IMR-90 (cell line): ENCODE measurements at places on chromosomes 13 and 19. TPM values are rescaled to one million over a fixed set of nuclear protein-coding genes. Genes with fewer than 3 reads are reported as not detected.

TUBA3C gene
- not detected in 2 replicates for total RNA-seq

ATP8B3 gene
- total RNA-seq = 1.4 and 1.6 TPM in 2 replicates

IZUMO2 gene
- total RNA-seq = not detected in 2 replicates

ZNF723 gene
- not detected in 2 replicates for total RNA-seq

KIR3DL2 gene
- not detected in 2 replicates for total RNA-seq

ATP1A3 gene
- under 0.01 TPM in 2 replicates for total RNA-seq

ZNF540 gene
- total RNA-seq = 0.28 and 0.54 TPM in 2 replicates

CEACAM1 gene
- not detected in 2 replicates for total RNA-seq

CEACAM20 gene
- not detected in 2 replicates for total RNA-seq

PTPRH gene
- 1.7 and 3.4 TPM in 2 replicates for total RNA-seq

CBY2 gene
- total RNA-seq = not detected in 2 replicates

ZNF627 gene
- 32.8 and 34.4 TPM in 2 replicates for total RNA-seq

CYP2B6 gene
- total RNA-seq = not detected in 2 replicates

C1QTNF9 gene
- under 0.01 and 0.18 TPM in 2 replicates for total RNA-seq

DLEU7 gene
- total RNA-seq = not detected in 2 replicates

HCN2 gene
- total RNA-seq = 0.56 and 0.72 TPM in 2 replicates

ZNF888 gene
- 6.1 TPM in 2 replicates for total RNA-seq

GRCh38 chr13:45004096-45004495 lies 14.8 kb downstream of the GPALPP1 start:
- no peak for DNase-seq

GRCh38 chr19:41932720-41933332 lies 4.6 kb upstream of the ERFL start:
- no peak for DNase-seq

- DNase-seq = no peak
Observed at GRCh38 chr19:14149509-14149994, 13.2 kb upstream of the ASF1B start.

GRCh38 chr19:54691582-54692297 lies 29.0 kb downstream of the LILRB4 start:
- DNase-seq = no peak

- no peak for DNase-seq
Observed at GRCh38 chr19:16142032-16142580, 1.4 kb upstream of the HSH2D start.

DNA sequence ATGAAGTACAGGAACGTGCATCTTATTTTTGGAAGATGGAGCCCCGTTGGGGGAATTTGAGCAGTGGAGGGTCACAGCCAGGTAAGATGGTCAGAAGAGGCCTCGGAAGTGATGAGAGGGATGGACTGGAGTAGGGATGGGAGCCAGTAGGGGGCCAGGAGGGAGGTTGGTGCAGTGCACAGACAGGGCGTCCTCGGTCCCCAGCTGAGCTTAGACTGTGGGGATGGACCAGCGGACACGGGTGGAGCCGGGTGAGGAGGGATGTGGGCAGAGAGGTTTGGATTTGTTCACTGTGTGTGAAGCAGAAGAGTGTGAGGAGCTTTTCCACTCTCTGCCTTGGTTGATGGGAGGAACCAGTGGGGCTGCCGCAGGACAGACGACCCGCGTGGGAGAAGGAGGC lies 10.6 kb downstream of the RPS9 start:
- no peak for DNase-seq

GRCh38 chr13:59495936-59496512 lies 667.7 kb downstream of the DIAPH3 start:
- no peak for DNase-seq

- DNase-seq = no peak
Observed at GRCh38 chr13:51156648-51157047, 45.6 kb upstream of the C13orf42 start.

DNA sequence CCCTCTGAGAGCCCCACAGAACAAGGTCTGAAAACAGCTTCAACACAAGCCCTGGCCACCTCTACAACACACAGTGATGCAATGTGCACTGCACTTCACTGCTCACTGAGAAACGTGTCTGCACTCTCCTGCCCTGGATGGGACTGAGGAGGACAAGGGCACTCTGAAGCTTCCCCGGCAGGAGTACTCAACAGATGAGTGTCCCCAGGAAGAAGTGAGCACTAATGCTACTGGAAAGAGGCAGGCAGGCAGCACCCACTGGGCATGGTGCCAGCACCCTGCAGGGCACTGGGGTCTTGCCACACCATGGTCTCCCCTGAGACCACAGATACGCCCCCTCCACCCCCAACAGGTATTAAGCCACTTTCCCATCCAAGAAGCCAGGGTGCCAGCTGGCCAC lies 17.7 kb upstream of the SLC35E1 start:
- no peak for DNase-seq

DNA sequence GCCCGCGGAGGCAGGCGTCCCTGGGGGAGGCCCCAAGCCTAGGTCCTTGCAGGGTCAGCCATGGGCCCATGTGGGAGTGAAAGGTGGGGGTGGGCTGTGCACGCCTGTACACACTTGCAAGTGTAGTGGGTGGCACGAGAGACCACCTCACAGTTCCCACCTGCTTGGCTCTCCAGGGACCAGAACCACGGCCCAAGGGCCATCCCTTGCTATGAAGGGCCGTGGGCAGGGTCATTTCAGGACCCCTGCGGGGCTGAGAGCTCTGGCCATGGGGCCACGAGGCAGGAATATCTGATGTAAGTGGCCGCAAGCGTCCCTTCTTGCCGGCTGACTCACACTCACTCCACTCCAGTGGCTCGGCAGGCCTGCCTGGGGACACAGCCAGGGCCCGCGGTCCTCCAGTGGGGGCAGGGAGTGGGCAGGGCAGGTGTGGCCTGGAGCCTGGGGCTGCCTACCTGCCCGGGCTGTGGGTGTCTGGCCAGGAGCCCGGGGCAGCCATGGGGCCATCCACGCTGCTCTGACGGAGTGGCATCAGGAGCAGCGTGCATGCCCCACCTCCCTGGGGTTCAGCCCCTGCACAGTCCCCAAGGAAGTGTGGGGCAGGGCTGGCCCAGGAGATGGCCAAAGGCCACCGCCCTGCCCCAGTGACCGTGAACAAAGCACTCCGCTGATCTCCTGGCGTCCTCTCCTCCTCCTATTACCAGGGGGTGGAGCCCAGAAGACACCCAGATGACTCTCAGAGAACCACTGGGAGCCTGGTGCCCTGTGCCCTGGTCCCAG lies 8.6 kb upstream of the MKNK2 start:
- peak; percentile 61 for DNase-seq
